ENCODE measurements at places on chromosomes 7 and 10. TPM values are rescaled to one million over a fixed set of nuclear protein-coding genes. Genes with fewer than 3 reads are reported as not detected.

GRCh38 chr7:75884476-75884875 is 5.6 kb downstream of the RHBDD2 start:
- H3K27ac ChIP-seq: no peak overlapping the region
- no peaks in the 10 kb centered on the region for H3K27me3 ChIP-seq
- no peak for DNase-seq
- H3K4me1 ChIP-seq: peaks cover 2% of the 10 kb centered on the region
- H3K36me3 ChIP-seq: no peaks in the 10 kb centered on the region

DNA sequence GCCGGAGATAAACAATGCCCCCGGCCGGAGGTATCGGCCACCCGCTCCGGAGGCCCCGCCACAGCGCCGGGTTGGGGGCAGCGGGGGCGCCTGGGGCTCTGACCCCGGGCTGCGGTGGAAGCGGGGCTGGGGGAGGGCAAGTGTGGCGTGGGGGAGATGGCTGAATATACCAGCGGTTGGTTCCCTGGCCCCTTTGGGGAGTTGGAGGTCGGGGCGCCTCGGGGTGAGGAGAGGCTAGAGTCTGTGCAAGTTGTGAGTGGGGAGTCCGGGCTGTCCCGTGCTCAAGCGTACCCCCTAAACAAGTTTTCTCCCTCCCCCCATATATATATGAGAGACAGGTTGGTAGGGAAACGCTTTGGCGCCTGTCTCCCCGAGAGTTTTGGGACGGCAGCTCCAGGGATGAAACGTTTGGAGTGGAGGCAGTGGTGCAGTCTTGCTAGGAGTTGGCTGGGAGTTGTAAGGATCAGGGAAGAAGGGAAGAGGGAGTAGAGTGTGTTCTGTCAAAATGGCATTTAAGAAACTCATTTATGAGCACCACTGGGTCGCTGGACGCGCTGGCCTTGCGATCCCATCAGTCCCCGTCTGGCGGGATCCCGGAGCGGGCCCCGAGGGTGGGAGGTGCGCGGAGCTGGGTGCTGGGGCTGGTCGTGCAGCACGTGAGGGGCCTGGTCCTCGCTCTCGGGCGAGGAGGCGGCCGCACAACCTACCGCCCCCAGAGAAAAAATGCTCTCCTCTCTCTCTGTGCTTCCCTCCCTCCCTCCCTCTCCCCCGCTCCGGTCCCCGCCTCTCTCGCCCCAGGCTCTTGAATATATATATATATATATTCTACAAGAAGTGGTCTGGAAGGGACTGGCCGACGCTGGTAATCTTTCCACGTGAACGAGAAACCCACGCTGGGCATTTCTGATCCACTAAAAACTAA is 1.1 kb downstream of the TET1 start:
- peak; percentile 59 for DNase-seq
- peak overlapping the region; percentile 67 for H3K4me3 ChIP-seq
- H3K27ac ChIP-seq: peak overlapping the region; percentile 26
- H3K4me1 ChIP-seq: no peaks in the 10 kb centered on the region

DNA sequence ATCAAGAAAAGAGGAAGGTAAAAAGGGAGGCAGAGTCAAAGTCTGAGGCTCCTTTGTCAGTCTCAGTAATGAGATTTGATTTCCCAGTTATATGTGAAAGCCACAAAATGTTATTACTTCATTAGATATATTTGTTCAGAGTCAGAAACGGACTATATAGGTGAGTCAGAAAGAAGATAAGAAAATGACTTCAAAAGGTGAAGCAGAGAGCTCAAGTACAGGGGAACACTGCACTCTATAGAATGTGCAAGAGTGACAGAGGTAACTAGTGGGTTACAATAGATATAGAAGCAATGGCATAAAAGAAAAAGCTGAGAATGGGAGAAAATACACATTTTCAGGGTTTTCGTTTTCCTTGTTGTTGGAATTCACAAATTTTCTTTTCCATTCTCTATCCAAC is 43.3 kb downstream of the DGKB start:
- no peak overlapping the region for H3K4me3 ChIP-seq
- H3K27me3 ChIP-seq: no peaks in the 10 kb centered on the region
- DNase-seq: no peak
- H3K4me1 ChIP-seq: no peaks in the 10 kb centered on the region

GRCh38 chr7:158416283-158416933 is 171.2 kb downstream of the PTPRN2 start:
- no peak overlapping the region for H3K4me3 ChIP-seq
- H3K4me1 ChIP-seq: no peaks in the 10 kb centered on the region
- H3K27ac ChIP-seq: no peak overlapping the region

GPNMB gene
- 132 TPM for total RNA-seq

All from ovary (tissue), 10 donors.